Naive thymus-derived CD4-positive, alpha-beta T cell (primary cell): ENCODE measurements at places on chromosomes 13 and 19. TPM values are rescaled to one million over a fixed set of nuclear protein-coding genes. Genes with fewer than 3 reads are reported as not detected.

The AMER2 gene
- total RNA-seq: not detected

The SELENOW gene
- total RNA-seq: 111 TPM

The ETHE1 gene
- total RNA-seq: 25.4 TPM

The ALG11 gene
- total RNA-seq: 38.3 TPM

The GPC6 gene
- total RNA-seq: not detected

The SERP2 gene
- total RNA-seq: 0.25 TPM in 1 of 2 replicates, not detected in the other

The ZNF382 gene
- 20.2 TPM for total RNA-seq

The OR7A5 gene
- not detected for total RNA-seq

The TEAD2 gene
- total RNA-seq: not detected

- no peak for DNase-seq
These were observed at the start of gene ZNF177 for GRCh38 chr19:9362905-9363304. Gene ZNF177, plus strand, starts transcription at chr19:9363013. Its CDS starts 15,299 bp downstream, at chr19:9378312.

DNA sequence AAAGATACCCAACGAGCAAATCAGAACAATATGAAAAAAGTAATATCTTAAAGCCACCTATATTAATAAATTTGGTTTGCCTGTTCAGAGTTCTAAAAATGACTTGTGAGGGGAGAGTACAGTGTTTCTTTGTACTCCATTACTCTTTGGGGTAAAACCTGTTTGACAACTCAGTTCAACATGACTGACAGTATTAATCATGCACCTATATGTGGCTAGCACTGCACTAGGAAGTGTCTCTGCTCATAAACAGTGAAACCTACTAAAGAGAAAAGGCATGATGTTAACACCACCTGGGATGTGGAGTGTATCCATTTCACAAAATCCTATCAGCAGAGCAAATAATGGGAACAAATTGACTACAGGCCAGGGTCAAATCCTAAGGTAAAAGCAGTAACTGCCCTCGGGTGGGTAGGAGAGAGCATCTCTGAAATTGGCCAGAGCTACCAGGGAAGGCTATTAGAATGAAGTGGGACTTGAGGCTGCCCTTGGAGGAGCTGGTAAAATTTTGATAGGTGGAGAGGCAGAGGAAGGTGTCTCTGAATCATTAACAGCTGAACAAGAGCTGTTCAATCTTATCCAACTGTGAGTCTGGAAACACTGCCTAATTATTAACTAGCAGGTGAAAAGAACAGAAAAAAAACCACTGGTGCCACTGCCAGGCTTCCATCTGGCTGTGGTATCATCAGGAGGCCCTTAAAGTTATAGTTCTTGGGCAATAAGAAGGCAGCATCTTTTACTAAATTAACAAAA is 365.1 kb downstream of the DNAJC15 start:
- no peak for DNase-seq

GRCh38 chr13:101875717-101876393 is 423.4 kb downstream of the ITGBL1 start:
- DNase-seq: no peak

DNA sequence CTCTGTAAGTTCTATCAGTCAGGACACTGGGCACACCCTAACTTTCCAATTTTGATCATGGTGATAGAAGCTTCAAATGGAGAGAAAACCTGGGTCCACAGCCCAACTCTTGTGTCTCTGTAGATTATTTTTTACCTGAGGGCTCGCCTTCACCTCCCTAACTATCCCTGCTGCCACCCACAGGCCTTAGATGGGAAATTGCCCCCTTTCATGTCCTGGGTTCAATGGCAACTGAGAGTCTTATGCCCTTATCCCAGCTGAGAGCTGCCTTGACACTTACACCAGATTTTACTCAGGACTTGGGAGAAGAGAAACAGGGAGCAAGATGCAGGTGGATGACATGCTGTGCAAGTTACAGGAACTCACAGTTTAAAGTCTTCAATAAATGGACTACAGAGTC is 81.7 kb downstream of the RAP2A start:
- DNase-seq: no peak

DNA sequence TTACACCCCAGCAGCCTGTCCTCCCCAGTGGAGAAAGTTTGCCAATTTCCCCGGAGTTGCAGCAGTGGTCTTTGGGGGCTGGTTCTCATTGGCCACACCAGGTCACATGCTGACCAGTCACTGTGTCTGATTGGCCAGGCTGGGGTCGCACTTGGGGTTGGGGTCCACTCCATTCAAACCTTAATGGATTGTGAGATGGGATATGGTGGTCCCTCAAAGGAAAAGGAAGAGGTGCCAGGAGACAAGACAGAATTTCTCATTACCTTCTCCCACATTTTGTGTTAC is 3.4 kb downstream of the PPM1N start:
- DNase-seq: no peak

DNA sequence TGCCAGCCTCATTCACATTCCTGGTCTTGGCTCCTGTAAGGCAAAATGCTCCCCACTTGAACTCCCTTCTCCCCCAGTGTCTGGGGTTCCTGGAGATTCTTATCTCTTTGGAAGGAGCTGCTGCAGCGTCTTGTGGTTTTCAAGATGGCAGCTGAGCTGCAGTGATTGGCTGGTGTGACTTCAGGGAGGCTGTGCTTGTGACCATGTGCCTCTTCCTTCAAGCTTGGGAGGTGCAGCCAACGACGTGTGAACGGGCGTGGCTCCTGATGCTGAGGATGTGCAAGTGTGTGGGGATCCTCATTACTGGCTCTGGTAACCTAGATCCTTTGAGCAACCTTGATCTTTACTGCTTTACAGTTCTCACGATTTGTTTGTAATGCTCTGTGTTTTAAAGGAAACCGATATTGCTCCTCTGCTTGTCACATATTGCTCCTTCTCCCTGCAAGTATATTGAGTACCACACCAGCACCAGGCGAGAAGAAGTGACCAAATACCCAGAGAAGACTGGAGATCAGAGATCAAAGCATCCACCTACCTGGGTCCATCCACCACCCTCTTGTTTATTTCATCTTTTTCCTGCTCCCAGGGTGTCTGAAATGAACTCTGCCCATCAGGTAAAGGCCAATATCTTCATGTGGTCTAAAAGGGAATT is 208.5 kb downstream of the FGF9 start:
- no peak for DNase-seq

DNA sequence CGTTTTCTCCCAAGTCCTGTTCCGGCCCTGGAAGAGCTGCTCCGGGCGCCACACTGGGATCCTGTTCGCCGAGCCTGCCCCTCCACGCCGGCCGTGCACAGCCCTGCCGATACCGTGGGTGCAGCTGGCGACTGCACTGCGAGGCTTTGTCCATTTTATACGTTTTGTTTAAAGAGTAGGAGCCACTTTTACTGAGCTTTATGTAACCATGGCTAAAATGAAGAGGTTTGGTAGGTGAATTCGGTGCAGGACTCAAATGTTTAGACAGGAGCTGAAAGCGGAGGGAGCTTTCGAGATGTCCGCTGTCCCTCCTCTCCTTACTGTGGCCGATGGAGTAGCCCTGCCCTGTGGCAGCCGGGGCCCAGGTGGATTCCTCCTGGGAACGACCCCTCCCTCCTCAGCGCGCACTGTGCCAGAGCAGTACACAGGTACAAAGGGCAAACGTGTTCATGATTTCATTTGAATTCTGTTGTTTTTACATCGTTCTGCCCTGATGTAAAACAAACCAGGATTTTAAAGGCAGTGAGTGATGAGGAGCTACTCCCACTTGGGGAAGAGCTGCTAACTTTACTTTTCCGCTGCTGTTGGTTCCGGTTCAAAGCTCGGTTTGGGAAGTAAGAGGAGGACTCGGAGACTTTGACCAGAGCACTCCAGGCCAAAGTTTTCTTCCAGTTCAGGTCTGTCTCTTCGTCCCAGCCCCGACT is 1.7 kb downstream of the COL4A2 start:
- no peak for DNase-seq

DNA sequence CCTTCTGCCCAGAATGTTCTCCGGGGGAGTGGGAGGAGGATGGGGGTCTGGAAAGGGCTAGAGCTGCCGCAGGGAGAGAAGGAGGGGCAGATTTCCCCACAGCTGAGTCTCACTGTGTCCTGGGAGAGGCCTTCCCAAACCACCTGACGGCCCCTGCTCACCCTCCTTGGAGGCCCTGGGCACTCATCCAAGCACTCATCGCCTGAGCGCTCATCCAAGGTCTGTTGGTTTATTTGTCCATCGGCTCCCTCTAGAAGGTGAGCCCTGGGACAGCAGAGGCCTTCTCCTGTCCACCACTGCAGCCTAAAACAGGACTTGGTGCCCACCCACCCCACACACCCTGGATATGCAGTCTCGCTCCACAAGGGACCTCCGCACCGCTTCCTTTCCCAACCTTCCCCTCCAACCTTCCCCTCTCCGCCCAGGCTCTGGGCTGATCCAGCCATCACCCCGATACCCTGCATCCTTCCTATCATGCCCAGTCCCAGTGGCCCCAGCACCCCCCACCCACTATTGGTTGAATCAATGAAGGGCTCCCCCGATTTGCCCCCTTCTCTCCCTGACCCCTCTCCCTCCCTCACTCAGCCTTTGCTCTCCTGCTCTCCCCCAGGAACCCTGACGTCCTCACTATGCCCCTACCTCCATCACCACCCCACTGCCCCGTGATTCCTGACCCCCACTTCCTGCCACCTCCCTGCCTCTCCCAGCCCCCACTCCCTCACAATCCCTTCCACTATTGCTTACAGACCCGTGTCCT is 1.7 kb downstream of the UBXN6 start:
- DNase-seq: no peak

GRCh38 chr19:49801401-49801888 is 11.6 kb downstream of the FUZ start:
- no peak for DNase-seq

- DNase-seq: peak; percentile 49
These were observed 124.2 kb downstream of the TBC1D4 start for GRCh38 chr13:75357576-75358289.

DNA sequence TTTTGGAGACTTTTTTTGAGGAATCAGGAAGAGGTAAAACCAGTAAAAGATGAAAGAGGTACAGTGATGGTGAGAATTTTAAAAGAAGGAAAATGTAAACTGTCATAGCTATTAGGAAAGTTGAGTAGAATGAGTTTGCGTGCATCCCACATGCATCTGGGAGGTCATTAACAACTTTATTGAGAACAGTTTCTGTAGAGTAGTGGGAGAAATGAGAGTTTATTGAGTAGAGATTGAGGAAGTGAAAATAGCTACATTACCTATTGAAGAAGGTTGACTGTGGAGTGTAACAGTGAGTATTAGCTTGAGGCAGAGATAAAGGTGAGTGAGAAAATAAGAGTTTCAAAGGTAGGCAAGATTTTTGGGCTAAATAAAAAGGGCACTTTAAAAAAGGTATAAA is 38.7 kb downstream of the BRCA2 start:
- DNase-seq: no peak

DNA sequence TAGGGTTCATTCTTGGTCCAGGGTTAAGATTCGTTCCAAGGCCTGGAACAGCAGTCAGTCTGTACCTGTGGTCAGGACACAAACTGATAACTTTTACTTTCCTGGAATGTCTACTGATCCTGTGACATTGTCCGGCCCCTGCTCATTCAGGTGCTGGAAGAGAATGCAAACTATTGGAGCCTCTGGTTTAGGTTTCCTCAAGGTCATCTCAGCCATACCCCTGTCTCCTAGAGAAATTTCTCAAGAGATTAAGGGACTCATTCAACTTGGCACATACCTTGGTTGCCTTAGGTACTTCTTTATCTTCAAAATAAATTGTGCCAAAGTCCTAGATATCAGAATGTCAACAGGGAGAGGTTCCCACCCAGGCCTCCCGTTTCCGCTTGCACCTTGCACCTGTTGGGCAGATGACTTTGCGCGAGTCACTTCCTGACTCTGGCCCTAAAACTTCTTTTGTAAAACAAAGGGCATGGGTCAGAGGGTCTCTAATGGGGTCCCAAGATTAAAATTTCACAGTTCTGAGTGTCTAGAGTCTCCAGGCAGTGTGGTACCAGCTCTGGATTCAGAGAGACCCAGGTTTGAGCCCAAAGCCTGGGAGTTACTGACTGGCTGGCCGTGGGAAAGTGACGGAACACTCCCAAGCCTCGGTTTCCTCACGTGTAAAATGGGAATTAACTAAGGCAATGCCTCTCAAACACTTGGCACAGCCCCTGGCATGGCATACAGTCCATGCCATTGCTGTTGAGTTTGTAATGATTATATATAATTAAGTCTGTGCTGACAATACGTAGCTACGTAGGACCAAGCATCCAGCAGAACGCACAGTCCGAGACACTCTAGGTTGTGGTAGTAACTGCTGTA is 25.8 kb upstream of the CYP2S1 start:
- no peak for DNase-seq

DNA sequence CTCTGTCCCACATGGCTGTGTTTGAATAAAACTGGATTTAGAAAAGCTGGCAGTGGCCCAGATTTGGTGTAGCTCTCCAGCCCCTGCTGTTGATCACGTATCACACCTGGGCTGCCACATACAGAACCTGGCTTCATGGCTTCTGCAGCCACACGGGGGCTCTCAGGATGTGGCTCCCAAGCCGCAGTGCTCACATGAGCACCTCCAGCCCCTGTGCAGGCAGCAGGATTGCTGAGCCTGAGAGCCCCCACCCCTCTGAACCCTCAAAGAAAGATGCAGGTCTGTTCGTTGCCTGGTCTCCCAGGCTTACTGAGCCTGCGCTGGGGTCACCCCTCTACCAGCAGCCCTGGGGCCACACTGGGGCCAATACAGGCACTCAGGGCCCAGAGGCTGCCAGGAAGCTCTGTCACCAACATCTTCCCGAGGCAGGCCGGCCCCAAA is 2.7 kb downstream of the PLEKHF1 start:
- DNase-seq: peak; percentile 70

DNA sequence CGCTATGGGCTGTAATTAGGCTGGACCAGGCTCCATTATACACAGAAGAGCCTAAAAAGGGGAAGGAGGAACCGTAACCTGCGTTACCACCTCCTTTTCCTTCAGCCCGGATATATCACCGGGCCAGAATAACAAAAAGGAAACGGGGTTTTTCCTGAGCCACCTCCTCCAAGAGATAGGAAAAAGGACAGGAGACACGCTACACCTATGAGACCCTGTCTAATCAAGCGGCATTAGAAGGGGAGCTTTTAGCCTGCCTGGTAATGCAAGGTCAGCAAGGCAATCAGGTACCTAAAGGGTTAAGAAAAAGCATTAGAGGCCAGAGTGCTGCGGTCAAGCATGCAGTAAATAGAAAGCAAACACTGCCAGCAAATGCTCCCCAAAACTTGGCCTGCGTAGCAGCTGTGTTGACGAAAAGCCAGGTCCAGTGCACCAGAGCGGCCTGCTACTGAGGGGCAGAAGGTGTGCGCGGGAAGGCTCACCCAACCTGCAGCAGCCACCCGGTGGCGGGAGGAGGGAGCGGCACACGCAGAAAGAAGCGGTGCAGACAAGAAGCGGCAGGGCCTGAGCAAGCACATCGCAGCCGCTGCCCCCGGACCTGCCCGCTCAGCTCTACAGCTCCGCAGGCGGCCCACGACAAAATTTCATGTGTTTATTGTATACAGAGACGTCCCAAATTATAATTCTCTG is 1466.1 kb downstream of the UQCRFS1 start:
- DNase-seq: no peak

GRCh38 chr13:41565216-41565615 is 107.9 kb downstream of the RGCC start:
- DNase-seq: no peak
